ENCODE measurements at places on chromosomes 7 and 10.

DNA sequence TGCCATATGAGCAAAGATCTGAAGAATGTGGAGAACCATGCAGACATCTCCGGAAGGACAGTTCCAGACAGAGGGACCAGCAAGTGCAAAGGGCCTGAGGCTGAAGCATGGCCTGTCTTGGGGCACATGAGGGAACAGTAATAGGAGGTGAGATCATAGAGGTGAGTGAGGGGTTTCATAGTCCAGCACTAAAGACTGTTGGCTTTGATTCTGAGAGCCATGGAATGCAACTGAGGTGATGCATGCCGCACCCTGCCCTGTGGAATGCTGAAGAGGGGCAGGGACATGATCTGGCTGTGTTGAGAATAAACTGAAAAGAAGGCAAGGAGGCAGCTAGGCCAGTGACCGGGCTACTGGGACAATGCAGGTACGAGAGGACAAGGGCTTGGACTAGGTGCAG lies 253.1 kb upstream of the KLF14 start:
- DNase-seq: no peak

DNA sequence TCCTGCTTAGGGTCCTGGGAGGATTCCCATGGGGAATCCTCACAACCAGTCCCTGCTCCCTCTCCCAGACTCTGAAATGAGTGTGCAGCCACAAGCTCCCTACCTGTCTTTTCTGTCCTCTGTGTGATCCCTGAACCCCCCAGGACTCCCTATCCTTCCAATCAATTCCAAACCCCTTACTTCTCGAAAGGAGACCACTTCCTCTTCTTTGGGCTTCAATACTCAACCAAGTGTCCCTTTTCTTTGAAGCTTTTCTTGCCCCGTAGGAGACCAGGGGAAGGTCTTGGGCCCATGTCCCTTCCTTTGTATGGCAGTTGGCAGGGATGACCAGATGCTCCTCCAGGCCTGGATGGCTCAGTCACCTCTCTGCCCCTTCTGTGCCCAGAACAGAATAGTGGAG lies 1.7 kb downstream of the AEBP1 start:
- DNase-seq: no peak

DNA sequence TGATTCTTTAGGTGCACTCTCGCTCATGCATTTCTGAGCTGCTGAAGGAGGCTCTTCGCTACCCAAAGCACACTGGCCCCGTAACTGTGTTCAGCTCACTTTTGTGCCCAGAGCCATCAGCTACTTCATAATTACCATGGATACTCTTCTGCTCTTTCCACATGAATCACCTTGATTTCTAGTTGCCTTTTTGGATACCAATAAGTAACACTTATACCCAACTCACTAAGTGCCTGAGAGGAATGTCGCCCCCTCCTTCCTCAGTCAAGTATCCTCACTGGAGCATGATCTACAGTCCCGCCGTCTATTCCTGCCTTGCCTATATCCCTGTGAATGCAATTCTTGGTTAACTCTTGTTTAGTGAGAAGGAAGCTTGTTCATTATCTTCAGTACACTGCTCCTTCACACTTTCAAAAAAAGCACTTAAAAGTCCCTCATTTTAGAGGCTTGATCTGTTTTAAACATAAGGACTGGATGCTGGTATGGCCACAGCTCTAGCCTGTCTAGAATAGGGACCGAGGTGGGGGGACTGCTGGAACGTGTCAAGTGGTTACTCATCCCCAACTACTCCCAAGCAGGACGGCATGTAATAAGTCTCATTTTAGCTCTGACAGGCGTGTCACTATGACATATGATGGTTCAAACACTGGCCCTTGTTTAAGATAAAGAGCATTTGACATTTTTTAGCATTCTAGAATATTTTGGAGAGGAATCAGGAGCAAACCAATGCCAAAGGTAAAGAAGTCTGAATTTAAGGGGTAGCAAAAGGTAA lies 23.7 kb downstream of the SVIL start:
- no peak for DNase-seq

- no peak for DNase-seq
These were observed 10.2 kb downstream of the GHRHR start for GRCh38 chr7:30973791-30974604.

DNA sequence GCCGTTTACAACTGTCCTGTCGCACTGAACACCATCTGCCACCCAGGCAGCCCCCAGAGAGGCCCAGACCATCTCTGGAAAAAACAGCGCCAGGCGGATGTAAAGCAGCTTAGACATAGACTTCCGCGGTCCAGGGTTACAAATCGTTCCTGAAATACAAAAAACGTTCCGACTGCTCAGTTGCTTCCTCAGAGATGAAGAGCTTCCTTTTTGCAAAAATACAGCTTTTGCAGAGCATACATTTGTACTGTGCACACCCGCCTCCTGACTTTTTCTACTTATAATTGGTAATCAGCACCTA lies 11.4 kb downstream of the DAGLB start:
- no peak for DNase-seq

GRCh38 chr7:3893151-3893788 lies 592.2 kb downstream of the SDK1 start:
- DNase-seq: no peak

GRCh38 chr10:113153493-113154102 lies 203.6 kb downstream of the TCF7L2 start:
- no peak for DNase-seq

- DNase-seq: no peak
These were observed 581.4 kb upstream of the FOXK1 start for GRCh38 chr7:4100691-4101090.

- no peak for DNase-seq
These were observed 865.4 kb upstream of the MBL2 start for GRCh38 chr10:53638006-53638405.

DNA sequence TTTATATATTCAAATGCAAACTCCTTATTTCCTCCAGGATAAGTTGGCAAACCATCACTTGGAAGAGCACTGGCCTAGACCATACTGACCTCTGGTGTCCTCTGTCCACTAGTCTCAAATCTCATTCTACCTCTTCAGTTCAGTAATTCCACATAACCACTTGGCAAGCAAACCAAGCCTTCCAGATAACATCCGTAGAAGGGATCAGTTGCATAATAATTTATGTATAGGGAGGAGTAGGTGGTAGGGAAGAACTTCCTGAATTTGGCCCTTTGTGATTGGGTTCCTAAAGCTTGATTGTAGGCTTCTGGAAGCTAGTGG lies 55.0 kb downstream of the WAC start:
- DNase-seq: no peak

Data from RWPE2 (cell line).